ENCODE measurements at places on chromosomes 3 and 15.

DNA sequence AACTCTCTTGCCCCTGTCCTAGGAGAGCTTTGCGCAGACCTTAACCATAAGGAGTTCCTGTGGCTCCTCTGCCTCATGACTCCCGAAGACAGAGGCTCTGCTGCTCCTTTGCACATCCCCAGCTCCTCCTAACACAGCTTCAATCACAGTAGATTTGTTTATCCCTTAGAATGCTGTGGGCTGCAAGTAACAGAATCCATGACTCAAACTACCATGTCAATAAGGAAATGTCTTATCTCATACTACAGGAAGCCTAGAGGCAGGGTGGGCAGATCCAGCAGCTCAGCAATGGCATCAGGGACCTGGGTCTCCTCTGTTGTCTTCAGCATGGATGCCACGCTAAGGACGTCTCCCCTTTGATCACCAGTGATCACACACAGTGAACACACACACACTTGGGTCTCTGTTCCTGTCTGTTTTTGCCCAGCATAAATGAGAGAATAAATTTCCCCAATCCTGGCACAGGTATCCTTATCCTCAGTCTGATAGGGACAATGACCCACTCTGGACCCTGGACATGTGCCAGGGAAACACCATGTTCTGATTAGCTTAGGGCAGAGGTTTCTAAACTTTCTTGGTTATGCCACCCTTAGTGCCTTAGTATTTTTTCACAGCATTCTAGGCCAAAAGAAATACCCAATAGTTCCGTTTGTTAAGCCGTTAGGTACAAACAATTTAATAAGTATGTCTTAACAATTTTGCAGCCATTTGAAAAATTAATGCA is 46.1 kb upstream of the MRPS22 start:
- DNase-seq, result peak; percentile 17

- no peak for DNase-seq
Observed at GRCh38 chr3:4850928-4851265, 128.3 kb upstream of the BHLHE40 start.

GRCh38 chr15:56019060-56019793 is 25.8 kb upstream of the NEDD4 start:
- no peak for DNase-seq

- DNase-seq, result peak; percentile 73
Observed at GRCh38 chr3:15630646-15631350, 29.3 kb downstream of the BTD start.

- no peak for DNase-seq
Observed at GRCh38 chr15:43212951-43213350, 7.9 kb downstream of the EPB42 start.

- DNase-seq, result peak; percentile 21
Observed at GRCh38 chr3:25854635-25855034, 64.7 kb downstream of the OXSM start.

GRCh38 chr3:27454914-27455313 is 29.3 kb downstream of the SLC4A7 start:
- DNase-seq, result no peak

- DNase-seq, result peak; percentile 98
Observed at GRCh38 chr3:184176377-184177330, 2.0 kb downstream of the AP2M1 start.

GRCh38 chr3:174949523-174949922 is 90.4 kb downstream of the NAALADL2 start:
- DNase-seq, result no peak

- DNase-seq, result no peak
Observed at GRCh38 chr3:1723726-1724125, 374.9 kb upstream of the CNTN4 start.

DNA sequence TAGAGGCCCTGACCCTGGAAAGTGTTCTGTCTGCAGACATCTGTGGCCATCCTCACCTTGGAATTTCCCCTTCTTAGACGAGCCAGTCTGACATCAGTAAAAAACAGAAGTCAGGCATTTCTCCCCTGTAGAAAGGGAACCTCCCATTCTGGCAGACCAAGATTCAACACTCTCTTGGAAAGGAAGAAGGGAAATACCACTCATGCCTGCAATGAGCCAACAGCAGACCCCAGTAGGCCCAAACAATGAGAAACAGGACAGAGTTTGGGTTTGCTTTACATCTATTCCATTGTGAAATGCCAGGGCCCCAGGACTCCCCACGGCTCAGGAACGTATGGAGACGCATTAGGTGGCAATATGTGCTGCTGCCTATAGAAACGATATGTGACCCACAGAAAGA is 264.0 kb upstream of the NSMCE3 start:
- DNase-seq, result no peak

GRCh38 chr3:99866261-99866761 is 48.6 kb downstream of the CMSS1 start:
- peak; percentile 80 for DNase-seq

- peak; percentile 81 for DNase-seq
Observed at GRCh38 chr3:14125193-14126016, 553 bp downstream of the TMEM43 start.

DNA sequence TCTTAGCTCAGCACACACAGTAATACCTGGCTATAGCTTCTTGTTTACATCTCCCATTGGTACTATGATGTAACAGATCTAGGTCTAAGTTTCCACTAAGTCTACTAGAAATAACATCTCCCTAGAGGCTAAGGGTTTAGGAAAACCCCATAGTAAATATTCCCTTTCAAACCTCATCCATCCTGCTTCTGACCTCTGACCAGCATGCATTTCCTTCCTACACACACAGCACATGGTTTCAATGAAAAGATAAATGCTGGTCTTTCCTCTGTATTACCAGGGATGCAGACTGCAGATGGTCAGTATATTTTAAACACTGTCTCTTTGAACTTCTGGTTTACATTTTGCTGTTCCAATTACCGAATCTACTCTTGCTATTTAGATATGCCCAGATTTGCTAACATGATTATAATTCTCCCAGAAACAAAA is 96.6 kb downstream of the EFL1 start:
- no peak for DNase-seq

GRCh38 chr3:188608401-188608800 is 454.4 kb downstream of the LPP start:
- no peak for DNase-seq

DNA sequence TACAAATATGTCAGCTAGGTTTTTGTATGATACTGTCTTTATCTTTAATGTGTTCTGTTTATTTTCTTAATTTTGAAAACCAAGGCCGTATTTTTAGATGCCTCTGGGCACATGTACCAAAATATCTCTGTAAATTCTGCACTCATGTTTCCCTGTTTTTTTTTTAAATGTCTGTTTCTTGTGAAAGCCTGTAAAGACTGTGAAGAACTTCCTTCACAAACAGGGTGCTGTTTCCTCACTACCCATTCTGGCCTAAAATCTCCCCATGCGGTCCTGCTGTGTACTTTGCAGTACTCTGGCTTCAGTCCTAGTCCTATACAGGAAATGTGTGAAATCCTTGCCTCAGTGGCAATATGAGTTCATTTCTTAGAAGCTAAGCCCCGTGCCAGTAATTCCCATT is 133.4 kb upstream of the ZBTB20 start:
- no peak for DNase-seq

GRCh38 chr3:53694046-53694445 is 152.2 kb downstream of the CHDH start:
- no peak for DNase-seq

DNA sequence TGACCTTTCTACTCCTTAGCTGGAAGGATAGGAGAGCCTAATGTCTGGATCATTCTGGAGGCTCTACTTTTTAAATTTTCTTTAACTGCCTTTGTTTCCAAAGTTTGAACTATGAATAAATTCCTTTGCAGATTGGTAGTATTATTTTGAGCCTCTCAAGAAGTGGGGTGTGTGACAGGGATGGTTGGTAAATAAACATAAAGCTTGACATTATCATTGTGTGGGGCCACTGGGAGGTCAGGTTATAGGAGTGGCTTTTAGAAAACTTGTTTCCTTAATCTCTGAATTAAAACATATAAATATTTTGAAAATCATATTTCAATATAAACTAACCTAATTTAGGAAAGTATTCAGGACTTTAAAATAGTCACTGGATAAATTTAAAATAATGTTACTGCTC is 89.3 kb downstream of the OTOL1 start:
- no peak for DNase-seq

- no peak for DNase-seq
Observed at GRCh38 chr3:139117136-139117675, 72.5 kb upstream of the PRR23C start.

- peak; percentile 82 for DNase-seq
Observed at GRCh38 chr3:11238060-11238459, 34.1 kb upstream of the ATG7 start.

- DNase-seq, result no peak
Observed at GRCh38 chr3:45330510-45331295, 57.7 kb upstream of the LARS2 start.

GRCh38 chr3:147373301-147373700 is 33.0 kb downstream of the ZIC4 start:
- no peak for DNase-seq

GRCh38 chr3:77693147-77693546 is 653.2 kb downstream of the ROBO2 start:
- no peak for DNase-seq

- DNase-seq, result no peak
Observed at GRCh38 chr15:70427167-70428120, 329.7 kb upstream of the TLE3 start.

DNA sequence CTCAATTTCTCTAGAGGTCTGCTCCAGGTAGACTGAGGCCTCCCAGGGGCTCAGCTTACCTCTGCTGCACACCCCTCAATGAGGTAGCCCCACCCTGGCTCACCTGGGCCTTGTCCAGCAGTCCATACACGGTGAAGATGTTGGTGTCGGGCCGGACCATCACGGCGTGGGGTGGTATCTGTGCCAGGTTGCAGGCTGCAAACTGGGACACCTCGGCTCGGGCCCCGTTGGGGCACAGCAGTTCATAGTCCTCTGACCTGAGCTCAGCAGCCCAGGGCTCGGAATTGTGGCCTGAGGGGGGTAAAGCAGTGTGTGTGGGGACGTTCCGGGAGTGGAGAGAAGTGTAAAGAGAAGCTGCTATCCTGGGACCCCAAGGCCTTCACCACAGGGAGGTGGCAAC is 23.2 kb downstream of the MELTF start:
- no peak for DNase-seq

- DNase-seq, result no peak
Observed at GRCh38 chr15:47972738-47973137, 148.1 kb upstream of the SLC24A5 start.

DNA sequence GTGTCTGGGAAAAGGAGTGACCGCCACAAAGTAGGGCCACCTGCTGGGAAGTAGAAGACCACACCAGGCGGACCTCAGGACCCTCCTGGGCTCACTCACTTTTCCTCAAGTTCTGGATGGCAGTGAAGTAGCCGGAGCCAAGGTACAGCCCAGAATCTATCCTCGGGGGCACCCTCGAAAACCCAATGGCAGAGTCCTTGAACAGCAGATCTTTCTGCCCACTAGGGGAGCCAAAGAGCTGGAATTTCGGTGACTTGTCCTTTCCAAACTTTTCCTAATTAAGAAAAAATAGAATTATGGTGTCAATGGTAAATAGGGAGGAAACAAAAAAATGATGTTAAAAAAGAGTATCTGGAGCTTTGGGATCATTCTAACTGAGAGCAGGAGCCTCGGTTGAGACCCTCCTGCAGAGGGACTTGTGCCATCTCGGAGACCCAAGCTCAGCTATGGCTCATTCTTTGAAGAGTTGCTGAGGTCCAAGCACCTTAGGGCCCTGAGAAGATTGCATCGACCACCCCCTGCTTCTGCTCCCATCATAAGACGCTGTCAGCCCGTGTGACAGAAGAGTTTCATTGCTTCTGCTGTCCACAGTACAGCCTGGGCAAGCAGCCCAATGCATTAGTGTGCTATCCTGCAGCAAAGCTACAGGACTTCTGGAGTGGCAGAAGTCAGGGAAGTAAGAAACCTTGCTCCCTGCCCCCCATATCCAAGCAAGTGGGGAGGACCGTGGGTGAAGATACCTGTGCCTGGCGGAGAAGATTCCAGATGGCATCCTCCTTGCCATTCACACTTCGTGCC is 14.8 kb downstream of the LTF start:
- no peak for DNase-seq

DNA sequence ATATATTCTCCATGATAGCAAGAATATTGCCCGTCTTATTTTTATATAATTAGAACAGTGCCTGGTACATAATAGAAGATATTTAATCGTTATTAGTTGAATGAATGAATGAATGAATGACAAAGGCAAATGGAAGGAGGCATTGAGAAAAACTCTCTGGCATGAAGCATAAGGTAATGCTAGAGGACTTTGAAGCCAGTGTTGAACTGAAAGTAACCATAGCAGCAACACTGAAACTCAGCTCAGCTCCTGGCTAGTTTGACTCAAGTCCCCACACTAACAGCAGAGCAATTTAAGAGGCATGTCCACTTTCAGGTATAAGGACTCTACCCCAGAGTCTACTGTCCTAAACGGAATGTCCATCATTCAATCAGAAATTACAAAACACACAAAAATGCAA is 227.0 kb downstream of the CPNE4 start:
- DNase-seq, result no peak

GRCh38 chr3:22691407-22691806 is 511.7 kb upstream of the UBE2E2 start:
- DNase-seq, result no peak

DNA sequence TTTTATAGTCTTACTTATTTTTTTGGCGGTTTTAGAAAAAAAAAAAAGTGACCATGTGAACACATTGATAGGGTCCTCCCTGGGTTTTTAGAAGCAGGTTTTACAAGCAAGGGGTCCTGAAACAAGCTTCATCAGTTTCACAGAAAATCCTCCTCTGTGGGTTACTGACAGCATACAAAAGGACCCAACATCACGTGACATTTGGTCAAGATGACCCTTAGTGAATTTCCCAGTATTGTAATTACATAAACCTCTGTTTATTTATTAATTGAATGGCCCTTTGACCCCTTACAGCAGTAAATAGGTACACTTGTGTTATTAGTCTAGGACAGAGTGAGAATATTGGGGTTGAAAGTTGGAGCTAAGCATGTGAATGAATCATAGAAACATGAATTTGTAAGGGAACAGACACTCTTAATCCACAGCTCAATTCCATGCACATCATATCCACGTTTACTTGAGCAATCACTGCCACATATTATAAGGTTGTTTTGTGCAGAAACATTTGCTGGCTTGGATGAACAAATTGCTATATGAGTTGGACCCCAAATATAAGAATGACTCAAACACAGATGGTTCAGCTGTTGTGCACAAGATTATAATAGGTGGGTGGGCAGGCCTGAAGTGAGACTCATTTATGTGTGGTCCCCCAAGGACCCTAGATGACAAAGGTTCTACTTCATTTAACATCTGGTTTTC is 137.5 kb downstream of the ZNF385D start:
- DNase-seq, result no peak

Data from RCC 7860 (cell line).